ENCODE measurements at places on chromosomes 12 and 14.

DNA sequence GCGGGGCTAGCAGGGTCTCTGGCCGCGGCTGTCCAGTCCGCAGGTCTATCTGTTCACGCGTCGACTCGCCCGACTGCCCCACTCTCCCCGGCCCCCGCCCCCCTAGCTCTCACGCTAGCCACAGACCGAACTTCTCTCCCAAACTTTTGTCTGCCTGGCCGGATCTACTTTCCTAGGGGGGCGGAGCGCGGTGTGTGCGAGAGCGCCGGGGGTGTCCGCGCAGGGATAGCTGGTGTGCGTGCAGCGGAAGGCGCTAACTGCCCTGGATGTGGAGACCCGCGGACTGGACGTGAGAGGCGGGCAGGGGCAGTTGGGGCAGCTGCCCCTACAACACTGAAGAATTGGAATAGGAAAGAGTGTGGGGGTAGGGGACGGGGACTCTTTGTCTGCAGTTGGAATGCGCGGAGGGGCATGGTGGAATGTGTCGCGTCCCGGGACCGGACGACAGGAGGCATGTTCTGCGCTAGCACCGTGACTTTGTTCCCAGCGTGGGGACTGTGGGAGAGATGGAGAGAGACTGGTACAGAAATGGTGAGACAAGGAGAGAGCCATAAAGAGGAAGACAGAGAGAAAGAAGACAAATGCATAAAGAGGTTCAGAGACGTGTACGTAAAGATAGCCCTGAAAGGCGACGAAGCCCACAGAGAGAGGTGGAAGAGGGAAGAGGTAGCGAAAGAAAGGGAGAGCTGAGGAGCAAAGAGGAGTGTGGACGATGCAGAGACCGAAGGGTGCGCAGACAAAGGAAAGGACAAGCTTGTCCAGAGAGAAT is at the start of gene AJUBA:
AJUBA (minus strand) TSS at position 75 of the 769 bp plus-strand sequence. CDS start 285 bp downstream, outside the sequence.
- DNase-seq, result peak; percentile 93

DNA sequence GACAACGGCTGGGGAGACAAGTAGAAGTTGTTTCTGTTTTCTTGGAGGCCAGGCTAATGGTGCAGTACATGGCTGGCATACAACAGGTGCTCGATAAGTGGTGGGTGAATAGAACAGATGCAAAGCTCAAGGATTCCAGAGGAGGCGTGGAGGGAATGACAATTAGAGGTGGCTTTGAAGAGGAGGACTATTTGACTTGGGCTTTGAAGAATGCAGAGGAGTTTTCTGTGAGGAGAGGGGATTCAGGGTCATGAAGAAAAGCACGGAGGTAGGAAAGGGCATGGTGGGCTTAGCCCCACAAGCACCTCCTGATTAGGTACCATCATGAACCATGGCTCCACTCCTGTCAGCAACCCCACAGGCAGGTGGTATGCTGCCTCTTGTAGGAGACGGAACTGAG is 142.3 kb downstream of the RBM19 start:
- no peak for DNase-seq

- DNase-seq, result no peak
Measured at GRCh38 chr14:91533623-91534022, 23.5 kb upstream of the PPP4R3A start.

- DNase-seq, result no peak
Measured at GRCh38 chr12:63206494-63206893, 55.5 kb upstream of the AVPR1A start.

DNA sequence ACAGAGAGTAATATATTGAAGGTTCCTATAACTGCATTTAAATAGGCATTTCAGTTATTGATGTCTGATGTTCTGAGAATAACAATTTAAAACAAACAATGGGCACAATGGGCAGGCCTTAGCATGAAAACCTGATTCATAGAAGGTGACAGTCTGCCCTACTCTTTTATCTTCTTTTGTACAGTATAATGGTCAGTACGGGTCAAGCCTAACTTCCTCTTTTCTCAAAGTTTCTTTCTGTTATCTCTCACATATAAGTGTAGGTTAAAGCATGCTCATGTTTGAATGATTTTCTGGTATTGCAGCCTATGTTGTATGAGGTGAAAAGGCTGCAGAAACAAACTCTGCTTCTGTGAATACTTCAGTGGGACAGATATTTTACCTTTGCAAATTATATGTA is 14.2 kb downstream of the FKBP3 start:
- DNase-seq, result no peak

- DNase-seq, result no peak
Measured at GRCh38 chr12:123998344-123998990, 25.5 kb downstream of the ZNF664 start.

DNA sequence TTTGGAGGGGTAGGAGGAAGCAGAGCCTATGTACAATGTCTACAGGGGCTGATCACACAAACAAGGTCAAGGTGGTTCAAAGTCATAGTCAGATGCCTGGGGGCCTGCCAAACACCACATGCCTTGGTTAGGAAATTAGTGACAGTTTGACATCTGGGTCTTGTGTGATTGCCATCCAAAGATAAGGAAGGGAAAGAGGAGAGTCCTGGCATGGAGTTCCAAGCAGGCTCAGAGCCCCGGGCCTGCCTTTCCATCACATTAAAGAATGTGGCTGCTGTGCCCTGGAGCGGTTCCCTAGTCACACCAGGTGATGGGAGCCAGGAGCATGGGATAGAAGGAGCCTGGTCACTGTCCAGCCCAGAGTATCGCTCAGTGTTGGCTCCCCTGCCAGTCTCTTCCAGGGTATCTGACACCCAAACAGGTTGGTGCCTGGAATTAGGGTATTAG is 53.6 kb upstream of the BCL2L14 start:
- DNase-seq, result no peak

GRCh38 chr12:120496413-120497340 is 764 bp downstream of the DYNLL1 start:
- DNase-seq, result peak; percentile 84

GRCh38 chr12:122227341-122227740 is 1.5 kb upstream of the DIABLO start:
- DNase-seq, result no peak

GRCh38 chr14:58119381-58119780 is 32.6 kb downstream of the ARMH4 start:
- DNase-seq, result no peak

All from testis (tissue), 5 donors.